ENCODE measurements at places on chromosomes 11 and 22.
A peak's percentile ranks its signal among the peaks of the same experiment; 100 is the strongest.

GRCh38 chr22:23315341-23315917, 135.1 kb downstream of the BCR start:
- peak; percentile 42 for DNase-seq

DNA sequence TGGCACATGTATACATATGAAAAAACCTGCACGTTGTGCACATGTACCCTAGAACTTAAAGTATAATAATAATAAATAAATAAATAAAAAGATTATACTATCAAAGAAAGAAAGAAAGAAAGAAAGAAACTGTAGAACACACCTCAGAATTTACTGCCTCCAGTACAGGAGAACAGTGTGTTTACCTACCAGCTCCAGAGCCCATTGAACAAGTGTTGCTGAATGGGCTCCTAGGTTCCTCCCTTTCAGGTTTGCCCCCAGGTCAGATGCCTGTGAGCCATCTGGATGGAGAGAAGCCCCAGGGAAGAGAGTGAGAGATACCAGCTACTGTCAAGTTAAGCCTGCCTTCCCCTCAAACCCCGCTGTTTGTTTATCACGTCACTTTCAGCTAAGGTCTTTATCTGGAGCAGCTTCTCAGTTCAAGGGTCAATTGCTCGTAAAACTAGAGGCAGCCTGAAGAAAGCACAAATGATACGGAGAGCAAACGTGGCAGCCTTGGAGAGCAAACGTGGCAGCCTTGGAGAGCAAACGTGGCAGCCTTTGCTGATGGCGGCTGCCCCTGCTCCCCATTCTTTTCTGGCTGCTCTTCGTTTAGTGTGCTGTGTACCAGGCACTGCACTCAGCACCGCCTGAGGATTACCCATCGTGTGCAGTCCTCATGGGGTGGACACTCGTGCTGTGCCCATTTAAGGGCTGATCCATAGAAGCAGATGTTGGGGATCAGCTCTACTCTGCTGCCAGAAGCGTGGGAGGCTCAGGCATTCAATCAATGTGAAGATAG, 111.7 kb downstream of the ADAMTS15 start:
- DNase-seq = no peak

DNA sequence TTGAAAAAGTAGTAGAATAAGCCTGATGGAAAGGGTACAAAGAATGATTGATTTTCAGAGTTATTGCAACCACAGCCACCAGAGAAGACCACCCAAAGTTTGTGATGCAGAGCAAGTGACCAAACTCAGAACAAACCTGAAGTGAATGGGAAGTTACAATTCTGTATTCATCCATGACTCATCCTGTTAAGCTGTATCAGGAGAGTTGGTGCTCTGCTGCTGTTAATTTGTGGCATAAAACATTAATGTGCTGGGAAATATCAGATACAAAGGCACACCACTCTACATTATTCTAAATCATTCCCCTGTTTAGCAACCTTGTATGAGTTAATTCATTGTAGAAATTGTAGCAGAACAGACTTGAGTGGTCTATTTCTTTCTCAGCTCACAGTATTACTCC, 19.6 kb upstream of the PDGFD start:
- DNase-seq = no peak

DNA sequence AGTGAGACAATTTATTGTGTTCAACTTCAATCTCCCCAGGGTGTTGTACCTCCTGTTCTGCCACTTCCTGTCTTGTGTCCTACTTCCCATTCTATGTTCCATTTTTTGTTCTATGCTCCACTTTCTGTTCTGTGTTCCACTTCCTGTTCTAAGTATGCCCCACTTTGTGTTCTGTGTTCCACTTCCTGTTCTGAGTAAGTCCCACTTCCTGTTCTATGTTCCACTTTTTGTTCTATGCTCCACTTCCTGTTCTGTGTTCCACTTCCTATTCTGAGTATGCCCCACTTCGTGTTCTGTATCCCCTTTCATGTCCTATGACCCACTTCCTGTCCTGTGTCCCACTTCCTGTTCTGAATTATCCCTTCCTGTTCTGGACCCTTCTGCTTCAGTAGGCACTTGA, 732.7 kb downstream of the TBC1D22A start:
- DNase-seq = no peak

DNA sequence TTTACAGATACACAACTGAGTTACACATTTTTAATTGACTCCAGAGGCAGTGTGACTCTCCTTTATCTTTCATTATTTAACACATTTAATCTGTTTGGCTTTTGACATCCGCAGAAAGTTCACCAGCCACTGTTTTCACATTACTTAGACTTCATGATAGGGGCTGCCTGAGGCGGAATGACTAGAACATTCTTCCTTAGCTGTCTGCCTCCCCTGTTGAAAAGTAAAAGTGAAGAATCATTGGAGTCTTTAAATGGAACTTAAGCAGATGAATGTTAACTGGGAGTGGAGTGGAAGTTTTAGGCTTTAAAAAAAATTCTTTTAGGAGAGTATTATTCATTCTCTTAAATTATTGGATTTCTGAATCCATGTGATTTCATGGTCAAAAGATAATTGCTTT, 229.2 kb upstream of the MTNR1B start:
- DNase-seq = no peak

DNA sequence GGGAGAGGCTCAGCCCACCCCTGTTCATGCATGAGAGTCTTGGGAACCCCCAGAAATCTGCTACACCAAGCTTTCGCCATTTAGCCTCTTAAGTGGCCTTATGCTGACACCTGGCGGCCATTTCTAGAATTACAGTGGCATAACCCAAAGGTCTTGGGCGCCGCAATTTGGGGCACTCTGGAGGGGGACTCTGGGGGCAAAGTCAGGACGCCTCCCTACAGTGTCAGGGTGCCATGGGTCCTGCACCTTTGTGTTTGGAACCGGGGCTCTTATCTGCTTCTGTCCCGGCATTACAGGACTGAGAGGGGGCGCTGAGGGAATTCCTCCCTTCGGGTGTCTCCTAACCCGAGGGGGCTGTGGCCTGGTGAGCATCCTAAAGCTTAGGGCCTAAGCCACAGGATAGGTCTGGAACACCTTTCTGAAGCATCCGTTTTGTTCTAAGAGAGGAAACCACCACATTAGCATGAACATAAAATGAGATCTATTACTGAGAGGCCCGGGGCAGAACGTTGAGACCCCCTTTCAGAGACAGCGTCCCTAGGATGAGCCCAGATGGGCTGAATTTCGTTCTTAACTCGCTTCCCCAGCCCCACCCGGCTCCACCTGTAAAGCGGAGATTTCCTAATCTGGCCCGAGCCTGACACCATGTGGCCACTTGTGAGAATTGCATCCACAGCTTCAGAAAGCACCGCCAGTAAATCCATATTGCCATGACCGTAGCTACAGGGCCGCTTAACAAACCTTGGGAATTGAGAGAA, 9.3 kb downstream of the INS start:
- DNase-seq = peak; percentile 55

DNA sequence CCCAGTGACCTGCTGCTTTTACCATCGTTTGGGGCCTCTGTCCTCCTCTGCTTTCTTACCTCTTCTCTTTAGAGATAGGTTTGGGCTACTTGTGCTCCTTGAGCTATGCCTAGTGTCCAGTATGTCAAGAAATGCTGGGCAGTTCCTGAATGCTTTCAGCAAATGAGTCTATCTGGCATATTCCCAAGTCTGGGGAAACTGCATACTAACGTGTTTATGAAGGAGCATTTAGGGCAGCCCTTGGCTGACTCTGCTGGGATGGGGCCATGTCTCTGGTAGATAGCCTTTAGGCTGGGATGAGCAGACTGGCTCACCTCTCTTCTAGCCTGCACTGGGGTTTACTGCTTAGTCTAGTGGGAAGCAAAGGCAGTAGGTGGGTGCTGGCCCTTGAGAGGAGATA, 43.7 kb upstream of the SUSD2 start:
- DNase-seq = no peak

DNA sequence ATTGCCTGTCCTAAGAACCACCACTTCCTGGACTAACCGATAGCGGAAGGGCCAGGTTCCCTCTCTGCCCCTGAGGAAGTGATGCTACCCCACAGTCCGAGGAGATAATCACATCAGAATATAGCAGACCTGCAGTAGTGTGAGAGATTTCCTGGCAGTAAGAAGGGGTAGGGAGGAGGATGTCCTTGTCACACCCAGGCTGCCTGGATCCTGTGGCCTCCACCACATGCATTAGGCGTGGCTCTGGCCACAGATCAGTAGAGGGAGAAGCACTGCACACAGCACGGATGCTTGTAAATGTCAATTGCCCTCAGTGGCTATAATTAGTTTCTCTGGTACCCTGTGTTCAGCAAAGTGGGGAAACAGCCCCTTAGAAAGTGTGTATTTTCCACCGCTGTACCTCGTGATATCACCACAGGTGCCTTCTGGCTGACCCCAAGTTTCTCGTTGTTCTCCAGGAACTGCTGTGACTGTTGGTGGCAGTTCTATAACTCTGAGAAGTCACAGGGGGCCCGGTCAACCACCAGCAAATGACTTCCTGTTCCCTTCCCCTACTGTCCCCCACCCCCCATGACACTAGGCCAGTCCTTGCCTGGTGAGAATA, 61.8 kb downstream of the UBASH3B start:
- peak; percentile 87 for DNase-seq

DNA sequence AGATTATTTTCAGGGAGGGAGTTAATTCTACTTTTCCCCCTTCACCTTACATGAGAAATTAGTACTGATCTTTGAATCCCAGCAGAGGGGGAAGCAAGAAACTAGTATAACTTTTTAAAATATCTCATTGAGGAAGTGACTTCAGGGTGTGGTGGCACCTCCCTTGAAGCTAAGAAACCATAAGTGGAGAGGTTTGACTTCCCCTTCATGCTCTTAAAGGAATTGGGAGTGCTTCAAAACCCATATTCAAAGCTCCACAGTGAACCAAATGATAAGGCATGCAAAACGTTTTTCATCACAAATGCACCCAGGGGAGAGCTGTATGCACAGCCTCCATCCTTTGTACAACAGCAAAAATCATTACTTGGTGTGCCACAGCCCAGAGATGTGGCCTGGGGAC, 540 bp downstream of the MS4A14 start:
- peak; percentile 16 for DNase-seq

DNA sequence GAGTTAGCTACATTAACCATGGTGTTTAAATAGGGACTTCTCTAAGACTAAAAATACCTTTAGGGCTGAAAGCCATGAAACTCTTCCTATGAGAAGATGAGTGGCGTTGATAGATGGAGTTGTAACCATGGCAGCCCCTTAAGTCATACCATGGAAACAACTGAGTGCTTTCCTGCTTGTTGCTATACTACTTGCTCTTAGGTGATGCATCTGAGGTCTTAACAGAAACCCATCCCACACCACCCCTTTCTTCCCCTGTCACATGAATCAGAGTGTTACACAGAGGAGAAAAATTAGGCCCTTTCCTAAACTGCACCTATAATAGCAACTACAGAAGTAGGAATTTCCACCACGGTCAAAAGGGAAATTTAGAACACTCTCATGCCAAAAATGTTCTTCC, 64.3 kb upstream of the ZC3H12C start:
- DNase-seq = no peak

GRCh38 chr22:36192542-36192941, 9.1 kb downstream of the APOL4 start:
- no peak for DNase-seq

GRCh38 chr22:45445031-45445710, 31.7 kb downstream of the RIBC2 start:
- no peak for DNase-seq

- no peak for DNase-seq
These were observed 405.7 kb downstream of the BUD13 start for GRCh38 chr11:116366980-116367645.

GRCh38 chr11:77547863-77548551, 41.7 kb upstream of the AQP11 start:
- DNase-seq = peak; percentile 8

DNA sequence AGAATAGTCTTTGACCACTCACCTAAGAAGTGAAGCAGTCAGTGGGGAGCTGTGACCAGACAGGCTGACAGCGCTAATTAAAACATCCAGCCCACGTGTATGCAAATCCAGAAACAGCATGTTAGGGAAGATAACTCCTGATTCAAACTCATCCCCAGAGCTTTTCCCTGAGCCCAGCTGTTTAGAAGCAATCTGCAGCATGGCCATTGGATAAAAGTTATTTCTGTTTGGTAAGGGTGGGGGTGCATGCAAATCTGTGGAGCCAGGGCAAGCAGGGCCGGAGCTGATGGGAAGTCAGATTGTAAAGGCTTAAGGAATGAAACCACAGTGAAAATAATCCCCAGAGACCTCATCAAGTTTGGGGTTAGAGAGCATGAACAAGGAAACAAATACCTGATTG, 247.9 kb upstream of the KIRREL3 start:
- DNase-seq = no peak

- no peak for DNase-seq
These were observed 29.8 kb downstream of the LMO1 start for GRCh38 chr11:8233691-8234424.

DNA sequence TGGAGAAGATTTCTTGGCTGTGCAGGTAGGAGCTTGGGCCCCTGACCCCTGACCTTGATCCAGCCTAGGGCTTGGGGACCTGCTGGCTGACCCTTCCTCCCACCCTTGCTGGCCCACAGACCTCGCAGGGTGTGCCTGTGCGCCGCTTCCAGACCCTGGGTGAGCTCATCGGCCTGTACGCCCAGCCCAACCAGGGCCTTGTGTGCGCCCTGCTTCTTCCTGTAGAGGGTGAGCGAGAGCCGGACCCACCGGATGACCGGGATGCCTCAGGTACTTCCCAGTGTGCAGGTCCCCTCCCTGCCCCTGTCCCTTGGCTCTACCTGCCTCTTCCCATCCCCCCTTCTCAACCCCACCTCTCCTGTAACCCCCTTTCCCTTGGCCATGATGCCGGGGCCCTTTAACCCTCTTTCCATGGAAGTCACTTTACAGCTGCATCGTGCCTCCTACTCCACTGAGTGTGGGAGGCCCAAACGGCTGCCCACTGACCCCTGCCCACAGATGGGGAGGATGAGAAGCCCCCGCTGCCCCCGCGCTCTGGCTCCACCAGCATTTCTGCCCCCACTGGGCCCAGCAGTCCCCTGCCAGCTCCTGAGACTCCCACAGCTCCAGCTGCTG, 3.8 kb downstream of the INPPL1 start:
- no peak for DNase-seq

GRCh38 chr22:25630447-25630846, 66.0 kb downstream of the GRK3 start:
- DNase-seq = no peak

GRCh38 chr11:122100037-122100755, 15.8 kb downstream of the BLID start:
- no peak for DNase-seq

- DNase-seq = peak; percentile 8
These were observed 131.1 kb downstream of the RASSF10 start for GRCh38 chr11:13140028-13140870.

GRCh38 chr11:11071486-11071885, 213.6 kb upstream of the ZBED5 start:
- DNase-seq = no peak

DNA sequence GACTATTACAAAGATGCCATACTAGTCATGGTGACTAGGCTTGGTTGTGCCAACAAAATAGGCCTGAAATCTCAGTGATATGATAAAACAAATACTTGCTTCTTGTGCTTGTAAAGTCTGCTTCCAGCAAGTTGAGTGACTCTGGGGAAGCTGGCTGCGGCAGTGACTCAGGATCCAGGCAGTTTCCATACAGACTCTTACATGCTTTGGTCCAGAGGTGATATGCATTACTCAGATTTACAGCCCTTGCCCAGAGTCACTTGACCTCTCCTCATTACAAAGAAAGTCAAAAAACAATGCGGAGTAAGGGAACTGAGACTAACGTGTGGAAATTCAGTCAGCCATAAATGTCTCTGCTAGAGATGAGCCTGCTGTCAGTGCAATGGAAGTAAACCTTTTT, 387.5 kb downstream of the KCNA4 start:
- DNase-seq = no peak
